ENCODE measurements at places on chromosomes 2 and 18.

GRCh38 chr18:72375618-72376017 lies 168.5 kb downstream of the CBLN2 start:
- DNase-seq, result no peak

- DNase-seq, result no peak
Measured at GRCh38 chr2:55719852-55720251, 26.2 kb upstream of the PNPT1 start.

DNA sequence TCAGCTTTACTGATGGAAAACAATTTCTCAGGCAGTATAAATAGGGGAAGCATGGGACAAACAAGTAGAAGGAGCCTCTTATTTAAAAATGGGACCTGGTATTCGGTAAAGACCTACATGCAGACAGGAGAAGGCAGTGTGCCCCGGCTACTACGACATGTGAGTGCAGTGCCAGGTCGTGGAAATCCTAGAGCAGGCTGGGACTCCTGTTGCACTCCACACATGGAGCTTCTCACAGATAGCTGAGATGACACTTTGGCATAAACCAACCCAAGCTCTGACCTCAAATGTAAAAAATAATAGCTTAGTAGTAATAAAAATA lies 885 bp upstream of the DSEL start:
- DNase-seq, result no peak

DNA sequence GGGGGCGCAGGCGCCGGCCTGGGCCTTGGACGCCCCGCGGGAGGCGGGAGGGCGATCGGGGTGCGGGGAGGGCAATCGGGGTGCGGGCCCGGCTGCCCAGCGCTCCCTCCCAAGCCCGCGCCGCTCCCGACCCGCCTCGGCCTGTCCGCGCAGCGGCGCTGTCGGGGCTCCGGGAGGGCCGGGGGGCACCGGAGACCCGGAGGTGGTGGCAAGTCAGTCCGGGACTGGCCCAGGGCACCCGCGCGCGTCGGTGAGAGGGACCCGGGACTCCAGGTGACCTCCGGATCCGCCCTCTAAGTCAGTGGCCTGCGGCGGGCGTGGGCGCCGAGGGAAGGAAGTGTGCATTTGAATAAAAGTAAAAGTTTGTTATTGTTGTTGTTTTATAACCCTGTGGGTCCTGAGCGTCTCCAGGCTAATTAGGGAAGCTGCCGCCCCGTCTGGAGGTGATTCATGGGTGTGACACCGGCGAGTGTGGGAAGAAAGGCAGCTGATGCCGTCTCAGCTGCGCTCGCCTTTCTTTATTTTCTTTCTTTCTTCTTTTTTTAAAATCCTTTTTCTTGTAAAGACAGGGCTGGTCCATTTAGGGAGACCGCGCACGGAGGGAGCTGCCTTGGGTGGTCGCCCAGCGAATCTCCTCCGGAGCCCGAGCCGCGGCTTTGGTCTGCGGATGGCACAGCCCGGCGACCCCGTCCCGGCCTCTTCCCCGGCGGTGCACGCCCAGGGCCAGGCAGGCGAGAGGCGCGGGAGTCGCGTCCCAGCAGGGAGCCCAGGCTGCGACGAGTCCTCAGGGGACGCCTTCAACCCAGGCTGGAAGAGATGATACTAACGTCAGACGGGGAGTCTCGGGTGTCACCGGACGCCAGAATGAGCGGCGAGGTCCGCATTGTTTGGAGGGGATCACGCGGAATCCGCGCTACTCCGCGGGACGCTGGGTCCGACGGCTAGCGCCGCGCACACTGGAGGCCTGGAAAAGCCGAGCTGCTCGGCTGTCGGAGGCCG lies 627 bp upstream of the CRACDL start:
- no peak for DNase-seq
